Brain pericyte (primary cell): ENCODE measurements at places on chromosomes 13 and 19.

GRCh38 chr19:2488405-2488941 is 12.5 kb downstream of the GADD45B start:
- no peak for DNase-seq

- DNase-seq = no peak
Measured at GRCh38 chr13:35600137-35600536, 123.6 kb upstream of the MAB21L1 start.

DNA sequence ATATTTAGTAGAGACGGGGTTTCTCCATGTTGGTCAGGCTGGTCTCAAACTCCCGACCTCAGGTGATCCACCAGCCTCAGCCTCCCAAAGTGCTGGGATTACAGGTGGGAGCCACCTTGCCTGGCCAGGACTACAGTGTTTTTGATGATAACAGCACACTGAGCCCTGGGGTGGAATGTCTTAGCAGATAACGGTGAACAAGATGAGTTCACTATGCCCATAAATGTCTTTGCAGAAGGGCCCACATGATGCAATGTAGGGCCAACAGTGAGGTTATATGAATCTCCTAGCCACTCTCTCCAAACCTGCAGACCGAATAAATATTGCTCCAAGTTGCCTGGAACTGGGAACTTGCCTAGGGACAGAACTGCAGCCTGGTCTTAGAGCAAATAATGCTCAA is 235.1 kb downstream of the COG6 start:
- DNase-seq = no peak

- DNase-seq = no peak
Measured at GRCh38 chr13:103873725-103874124, 807.5 kb upstream of the SLC10A2 start.

GRCh38 chr13:36480726-36481427 is 48.6 kb downstream of the CCNA1 start:
- no peak for DNase-seq
